ENCODE measurements at places on chromosomes 1 and 21.
A peak's percentile ranks its signal among the peaks of the same experiment; 100 is the strongest.

GRCh38 chr1:229623838-229624237 lies 2.1 kb downstream of the TAF5L start:
- DNase-seq = no peak

DNA sequence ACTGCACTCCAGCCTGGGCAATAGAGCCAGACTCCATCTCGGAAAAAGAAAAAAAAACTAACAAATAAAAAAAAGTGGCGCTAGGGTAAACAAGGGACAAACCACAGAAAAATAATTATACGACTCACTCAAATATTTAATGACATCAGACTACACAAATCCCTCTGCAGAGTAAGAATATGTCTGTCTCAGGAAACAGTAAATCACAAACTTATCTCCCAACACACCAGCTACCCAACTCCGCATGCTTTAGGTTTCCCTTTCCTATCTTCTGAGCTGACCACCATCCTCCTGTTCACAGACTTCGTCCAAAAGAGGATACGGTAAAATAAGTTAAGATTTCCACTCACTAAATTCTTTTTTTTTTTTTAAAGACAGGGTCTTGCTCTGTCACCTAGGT lies 16.2 kb downstream of the WDR47 start:
- DNase-seq = no peak

GRCh38 chr1:220879076-220879508 lies at the start of gene HLX:
HLX (plus strand) TSS chr1:220879443; CDS start chr1:220879858, 415 bp downstream.
- peak; percentile 17 for DNase-seq

DNA sequence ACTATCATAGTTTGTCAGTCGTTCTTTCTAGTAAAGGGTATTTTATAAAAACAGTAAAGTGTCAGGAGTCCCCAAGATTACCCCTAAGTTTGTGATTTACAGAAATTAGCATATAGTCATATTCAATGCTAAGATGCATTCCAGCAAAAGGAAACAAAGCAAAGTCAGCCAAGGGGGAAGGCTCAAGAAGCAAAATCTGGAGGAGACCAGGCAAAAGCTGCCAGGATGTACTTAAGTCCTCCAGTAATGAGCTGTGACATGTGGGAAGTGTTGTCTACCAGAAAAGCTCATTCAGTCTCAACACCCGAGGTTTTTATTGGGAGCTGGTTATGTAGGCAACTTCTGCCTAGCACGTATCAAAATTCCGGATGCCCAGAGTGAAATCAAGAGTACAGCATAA lies 373.4 kb upstream of the TMPRSS15 start:
- DNase-seq = no peak

DNA sequence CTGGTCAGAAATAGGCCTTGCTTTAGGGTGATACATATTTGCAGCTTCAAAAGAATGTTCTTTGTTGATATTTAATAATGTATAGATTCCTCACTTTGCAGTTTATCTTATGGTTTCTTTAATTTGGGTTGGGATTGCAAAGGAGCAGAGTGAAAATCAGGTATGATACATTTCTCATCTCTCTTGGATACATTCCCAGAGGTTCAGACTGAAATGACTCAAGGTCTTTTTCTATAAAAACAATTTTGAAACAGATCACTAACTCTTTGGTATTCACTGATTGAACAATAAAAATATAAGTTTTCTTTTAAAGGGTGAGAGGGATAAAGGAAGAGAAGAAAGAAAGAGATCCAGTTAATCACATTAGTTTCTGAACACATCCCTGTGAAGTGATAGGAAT lies 606.5 kb upstream of the CAMK1G start:
- DNase-seq = no peak

DNA sequence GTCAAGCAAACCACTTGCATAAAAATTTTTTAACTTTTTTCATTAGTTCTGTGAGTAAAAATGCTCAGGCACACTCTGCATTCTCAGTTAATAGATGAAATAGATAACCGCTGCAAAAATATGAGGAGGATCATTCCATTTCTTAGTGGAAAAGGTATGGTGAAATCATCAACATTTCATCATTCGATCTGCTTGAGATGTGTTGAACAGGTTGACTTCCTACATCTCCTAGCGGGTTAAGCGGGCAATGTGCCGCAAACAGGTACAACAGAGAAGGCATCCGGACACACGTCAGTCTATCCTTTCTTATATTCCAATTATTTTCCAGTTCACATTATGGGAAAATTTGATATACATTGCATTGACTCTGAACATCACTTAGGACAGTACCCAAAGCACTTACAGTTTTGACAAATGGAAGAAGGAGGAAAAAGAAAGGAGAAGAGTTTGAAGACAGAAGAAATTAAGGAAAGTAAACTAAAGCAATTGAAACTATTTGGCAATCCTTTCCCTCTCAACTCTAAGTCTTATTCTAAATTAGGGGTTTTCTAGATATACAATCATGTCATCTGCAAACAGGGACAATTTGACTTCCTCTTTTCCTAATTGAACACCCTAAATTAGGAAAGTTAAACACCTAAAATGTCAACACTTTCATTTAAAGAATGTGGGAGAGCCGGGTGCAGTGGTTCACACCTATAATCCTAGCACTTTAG lies 33.5 kb downstream of the NIBAN1 start:
- DNase-seq = no peak

GRCh38 chr21:41425954-41426675 lies at the start of gene MX1:
MX1 (plus strand) TSS chr21:41426239; CDS start chr21:41432071, 5,832 bp downstream.
- peak; percentile 77 for DNase-seq

- DNase-seq = no peak
These were observed 89.3 kb downstream of the CDC14A start for GRCh38 chr1:100441651-100442050.

All from stimulated activated CD4-positive, alpha-beta T cell treated with anti-CD3 and anti-CD28 coated beads, Interleukin-4, amount 100 ng/mL, for 4 hours (primary cell).